ENCODE measurements at places on chromosomes 11 and 22.

- DNase-seq, result no peak
These were observed 24.1 kb upstream of the TTC36 start for GRCh38 chr11:118503216-118503615.

DNA sequence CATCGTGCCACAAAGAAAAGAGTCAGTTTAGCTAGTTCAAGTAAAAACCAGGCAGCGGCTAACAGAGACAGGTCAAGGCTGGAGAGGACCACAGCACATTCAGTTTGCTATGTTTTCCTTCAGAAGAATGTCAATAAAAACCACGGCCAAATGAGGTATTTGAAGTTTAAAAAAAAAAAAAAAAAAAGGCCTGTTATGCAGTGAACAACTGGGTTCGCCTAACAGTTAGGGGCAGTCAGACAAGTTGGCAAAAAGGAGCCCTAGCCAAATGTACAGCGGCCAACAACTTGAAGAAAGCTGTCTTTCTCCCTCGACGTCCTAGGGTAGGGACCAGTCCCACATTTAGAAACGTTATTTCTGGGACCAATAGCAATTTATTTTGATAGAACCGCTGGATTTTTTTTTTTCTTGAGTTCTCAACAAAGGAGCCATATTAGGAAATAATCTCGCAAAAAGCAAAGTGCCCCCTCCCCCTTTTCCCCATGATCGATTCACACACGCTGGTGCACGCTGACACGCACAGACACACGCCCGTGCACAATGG lies 237.8 kb downstream of the TTC28 start:
- DNase-seq, result peak; percentile 14

GRCh38 chr22:25641650-25642049 lies 77.2 kb downstream of the GRK3 start:
- DNase-seq, result no peak

DNA sequence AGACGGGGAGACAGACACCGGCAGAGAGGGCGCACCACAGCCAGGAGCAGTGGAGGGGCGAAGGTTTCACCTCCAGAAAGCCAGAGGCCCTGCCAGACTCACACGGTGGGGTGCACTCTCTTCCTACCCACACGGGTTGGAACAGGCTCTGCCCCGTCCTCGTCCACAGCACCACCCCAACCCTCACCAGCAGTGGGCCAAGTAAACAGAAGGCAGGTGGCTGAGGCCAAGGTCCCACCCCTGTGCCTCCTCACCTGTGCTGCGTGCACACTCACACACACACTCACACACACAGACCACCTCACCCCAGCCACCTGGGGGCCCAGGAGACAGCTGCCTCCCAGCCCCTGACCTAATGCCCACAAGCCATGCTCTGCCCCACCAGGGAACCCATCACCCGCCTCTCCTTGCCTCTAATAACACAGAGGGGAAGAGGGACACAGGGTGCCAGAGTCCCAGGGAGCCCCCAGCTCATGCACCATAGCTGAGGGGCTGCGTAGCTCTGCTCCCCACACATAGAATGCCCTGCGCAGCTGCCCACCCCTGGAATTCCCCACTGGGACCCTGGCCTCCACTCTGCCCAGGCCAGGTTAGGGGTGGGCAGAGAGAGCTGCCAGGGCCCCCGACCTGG lies 3.1 kb downstream of the CYB5R3 start:
- no peak for DNase-seq
